ENCODE measurements at places on chromosomes 2 and 18. TPM values are rescaled to one million over a fixed set of nuclear protein-coding genes. Genes with fewer than 3 reads are reported as not detected.

DNA sequence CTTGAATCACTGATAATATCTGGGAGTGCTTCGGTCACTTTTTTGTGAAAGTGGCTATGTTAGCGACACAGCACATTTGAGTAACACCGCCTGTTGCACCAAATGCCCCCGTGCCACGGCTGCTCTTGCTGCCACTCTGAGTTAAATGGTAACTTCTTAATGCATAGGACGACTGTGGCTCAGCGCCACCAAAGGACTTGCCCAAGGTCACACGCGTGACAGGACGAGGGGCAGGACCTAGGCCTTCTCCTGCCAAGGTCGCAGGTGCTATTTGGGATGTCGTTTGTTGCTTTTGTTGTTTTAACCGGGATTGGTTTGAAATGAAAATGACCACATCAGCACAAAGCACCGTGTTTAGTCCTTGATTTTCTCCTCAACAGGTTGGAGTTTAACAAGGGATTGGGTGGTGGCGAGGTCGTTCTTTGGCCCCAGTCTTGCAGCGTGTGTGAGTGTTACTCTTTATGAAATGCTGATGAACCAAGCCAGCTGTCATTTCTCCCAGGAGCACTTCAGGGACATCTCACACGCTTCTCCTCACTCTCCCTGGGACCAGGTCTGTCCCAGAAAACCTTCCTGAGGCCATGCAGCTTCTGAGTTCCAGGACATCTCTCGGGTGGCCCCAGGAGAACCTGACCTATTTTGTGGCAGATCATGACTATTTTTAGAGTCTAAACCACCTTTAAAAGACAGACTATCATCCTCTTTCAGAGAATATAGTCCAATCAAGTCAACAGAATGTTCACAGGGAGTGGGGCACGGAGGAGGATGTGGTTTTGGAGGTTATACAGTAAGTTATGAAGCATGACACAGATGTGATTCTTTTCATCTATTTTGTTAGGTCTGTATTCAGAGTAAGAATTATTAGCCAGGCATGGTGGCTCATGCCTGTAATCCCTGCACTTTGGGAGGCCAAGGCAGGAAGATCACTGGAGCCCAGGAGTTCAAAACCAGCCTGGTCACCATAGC is 49.9 kb downstream of the MTCL1 start:
- DNase-seq: no peak

DNA sequence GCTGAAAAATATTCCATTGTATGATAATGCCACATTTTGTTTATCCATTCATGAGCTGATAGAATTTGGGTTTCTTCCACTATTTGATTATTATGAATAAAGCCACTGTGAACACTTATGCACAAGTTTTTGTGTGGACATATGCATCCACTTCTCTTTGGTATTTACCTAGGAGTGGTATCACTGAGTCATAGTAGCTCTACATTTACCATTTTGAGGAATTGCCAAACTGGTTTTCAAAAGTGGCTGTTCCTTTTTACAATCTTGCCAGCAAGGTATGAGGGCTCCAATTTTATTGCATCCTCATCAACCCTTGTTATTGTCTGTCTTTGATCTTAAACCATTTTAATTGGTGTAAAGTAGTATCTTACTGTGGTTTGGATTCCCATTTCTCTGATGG is 13.3 kb upstream of the EHBP1 start:
- DNase-seq: no peak

- DNase-seq: no peak
These were observed 109.2 kb downstream of the SCN2A start for GRCh38 chr2:165348441-165348840.

DNA sequence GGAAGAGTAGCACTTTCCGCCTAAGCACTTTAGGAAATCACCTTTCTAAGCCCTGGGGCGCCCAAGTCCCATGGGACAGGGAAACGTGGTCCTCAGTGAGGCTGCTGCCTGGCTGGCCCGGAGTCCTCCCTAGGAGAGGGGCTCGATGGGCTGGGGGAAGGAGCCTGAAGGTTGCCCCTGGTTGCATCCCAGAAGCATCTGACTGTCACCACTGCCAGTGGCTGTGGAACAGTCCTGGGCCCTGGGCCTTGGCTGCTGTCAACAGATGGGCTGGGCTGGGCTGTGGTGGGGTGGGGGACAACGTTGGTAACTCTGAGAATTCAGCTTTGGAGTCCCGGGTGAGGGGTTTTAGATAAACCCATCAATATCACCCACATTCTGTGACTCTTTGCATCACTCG is 22.5 kb downstream of the ASB1 start:
- no peak for DNase-seq

GRCh38 chr2:204282525-204282924 is 262.8 kb upstream of the PARD3B start:
- no peak for DNase-seq

- DNase-seq: no peak
These were observed 30.4 kb downstream of the TMEM178A start for GRCh38 chr2:39696101-39696553.

DNA sequence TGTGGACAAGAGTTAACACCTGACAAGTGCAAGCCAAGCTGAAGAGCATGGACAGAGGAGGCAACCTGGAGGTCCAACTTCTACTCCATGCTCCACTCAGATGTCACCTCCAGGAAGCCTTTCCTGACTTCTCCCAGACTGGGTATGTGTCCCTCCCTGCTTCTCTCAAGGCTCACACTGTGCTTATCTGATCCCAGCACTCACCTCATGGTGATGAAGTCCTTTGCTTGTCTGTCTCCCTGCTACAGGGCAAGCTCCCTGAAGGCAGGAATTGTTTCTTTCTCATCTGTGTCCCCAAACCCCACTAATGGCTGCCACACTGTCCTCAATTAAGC is 2.7 kb upstream of the SLC30A3 start:
- no peak for DNase-seq

DNA sequence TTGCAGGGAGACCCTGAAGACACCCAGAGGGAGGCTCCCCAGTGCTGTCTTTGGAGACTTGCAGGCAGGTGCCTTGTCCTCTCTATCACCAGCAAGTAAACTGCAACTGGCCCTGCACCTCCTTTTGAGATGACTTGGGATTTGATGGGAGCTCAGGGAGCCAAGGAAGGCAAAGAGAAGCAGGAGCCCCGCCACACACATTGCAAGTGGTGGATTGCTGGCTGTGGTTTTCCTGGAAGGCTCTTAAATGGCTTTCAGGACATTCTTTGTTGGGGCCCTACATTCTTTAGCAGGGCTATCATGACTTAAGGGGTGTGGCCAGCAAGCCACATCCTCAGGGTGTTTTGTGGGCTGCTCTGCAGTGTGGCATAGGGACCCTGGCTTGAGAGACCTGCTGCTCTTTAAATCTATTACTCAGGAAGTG is 39.9 kb upstream of the CDC42EP3 start:
- no peak for DNase-seq

GRCh38 chr2:27856386-27856785 is 33.8 kb downstream of the RBKS start:
- DNase-seq: no peak

- DNase-seq: peak; percentile 94
These were observed 9.4 kb upstream of the CRYBA2 start for GRCh38 chr2:219002395-219003266.

DNA sequence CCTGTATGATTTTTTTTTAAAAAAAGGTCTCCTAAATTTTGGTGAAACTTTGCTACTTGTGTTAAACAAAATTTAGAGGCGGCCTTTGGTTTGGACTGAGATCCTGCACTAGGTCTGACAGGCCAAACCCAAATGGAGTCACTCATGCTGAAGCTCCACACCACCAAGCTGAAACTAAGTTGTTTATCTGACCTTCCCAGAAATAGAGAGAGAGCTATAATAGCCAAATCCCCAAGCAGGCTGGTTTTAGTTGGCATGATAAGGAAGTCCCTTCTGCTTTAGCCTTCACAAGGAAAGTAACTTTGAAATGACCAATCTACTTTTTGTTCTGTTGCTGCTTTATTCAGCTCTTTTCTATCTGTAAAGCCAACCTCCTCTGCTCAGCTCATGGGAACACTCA is 17.1 kb upstream of the THUMPD2 start:
- no peak for DNase-seq

DNA sequence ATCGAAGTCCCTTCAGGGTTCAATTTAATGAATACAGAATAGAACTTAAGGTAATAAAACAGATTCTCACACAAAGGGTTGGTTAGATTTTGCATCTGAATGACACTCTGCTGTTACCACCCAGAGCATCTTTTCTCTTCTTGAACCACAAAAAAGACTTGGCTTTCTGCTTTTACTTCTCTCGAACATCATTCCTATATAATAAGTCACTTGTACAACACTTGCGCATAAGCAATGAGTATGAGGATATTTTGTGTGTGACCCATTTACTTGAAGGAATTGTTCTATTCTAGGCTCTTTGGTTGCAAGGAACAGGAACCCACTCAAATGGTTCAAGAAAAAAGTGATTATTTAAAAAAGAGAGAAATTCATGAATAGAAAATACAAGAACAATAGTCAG is 126.2 kb downstream of the NUP35 start:
- DNase-seq: no peak

DNA sequence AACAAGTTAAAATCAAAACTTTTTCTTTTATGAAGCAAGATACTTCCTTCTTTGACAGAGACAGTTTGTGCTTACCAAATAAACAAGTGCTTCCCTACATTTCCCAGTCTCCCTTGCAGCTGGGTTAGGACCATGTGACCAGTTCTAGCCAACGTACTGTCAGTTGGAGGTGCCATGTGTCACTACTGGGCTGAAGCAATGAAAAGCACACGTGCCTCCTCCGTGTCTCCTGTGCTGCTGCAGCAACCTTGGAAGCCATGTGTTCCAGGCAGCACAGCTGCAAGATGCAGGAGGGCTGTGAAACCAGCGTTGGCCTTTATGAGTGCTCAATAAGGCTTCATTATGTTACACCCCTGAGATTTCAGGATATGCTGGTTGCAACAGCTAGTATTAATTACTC is 93.2 kb downstream of the DHRS9 start:
- DNase-seq: no peak

The LCT gene
- total RNA-seq: not detected

The TDRD15 gene
- total RNA-seq: 0.93 TPM

The SEMA4C gene
- 18.6 TPM for total RNA-seq

The B3GNT7 gene
- total RNA-seq: 1.6 TPM

The G6PC2 gene
- not detected for total RNA-seq
